ENCODE measurements at places on chromosomes 12 and 14. TPM values are rescaled to one million over a fixed set of nuclear protein-coding genes. Genes with fewer than 3 reads are reported as not detected.
A peak's percentile ranks its signal among the peaks of the same experiment; 100 is the strongest.

Gene MNAT1
- total RNA-seq, result 48.9 TPM

DNA sequence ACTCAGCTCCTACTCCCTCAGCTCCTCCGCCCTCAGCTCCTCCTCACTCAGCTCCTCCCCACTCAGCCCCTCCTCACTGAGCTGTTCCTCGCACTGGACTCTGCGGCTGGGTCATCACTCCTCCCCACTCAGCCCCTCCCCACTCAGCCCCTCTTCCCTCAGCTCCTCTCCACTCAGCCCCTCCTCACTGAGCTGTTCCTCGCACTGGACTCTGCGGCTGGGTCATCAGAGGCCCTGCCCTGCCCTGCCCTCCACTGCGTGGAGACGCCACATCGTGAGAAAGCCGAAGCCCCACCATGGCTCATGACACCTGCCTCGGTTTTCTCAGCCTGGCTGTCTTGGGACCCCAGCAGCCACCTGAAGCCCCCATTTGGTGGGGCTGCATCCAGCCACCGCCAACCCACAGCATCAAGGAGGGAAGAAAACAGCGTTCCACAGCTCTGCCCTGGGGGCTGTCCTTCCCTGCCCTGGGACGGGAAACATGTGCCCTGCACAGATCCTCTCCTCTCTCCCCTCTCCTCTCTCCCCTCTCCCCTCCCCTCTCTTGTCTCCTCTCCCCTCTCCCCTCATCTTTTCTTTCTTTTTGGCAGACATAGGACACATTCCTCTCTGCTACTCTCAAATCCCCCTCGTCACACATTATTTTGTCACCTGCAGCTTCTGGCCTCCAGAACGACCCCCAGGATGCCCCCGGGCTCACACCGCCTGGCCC is 17.7 kb downstream of the NOC4L start:
- H3K27me3 ChIP-seq, result no peaks in the 10 kb centered on the region
- no peaks in the 10 kb centered on the region for H3K4me1 ChIP-seq
- no peak overlapping the region for H3K4me3 ChIP-seq
- H3K36me3 ChIP-seq, result no peaks in the 10 kb centered on the region
- DNase-seq, result no peak
- peak overlapping the region; percentile 83 for H3K27ac ChIP-seq

Gene CACNB3
- 12.0 TPM for total RNA-seq

DNA sequence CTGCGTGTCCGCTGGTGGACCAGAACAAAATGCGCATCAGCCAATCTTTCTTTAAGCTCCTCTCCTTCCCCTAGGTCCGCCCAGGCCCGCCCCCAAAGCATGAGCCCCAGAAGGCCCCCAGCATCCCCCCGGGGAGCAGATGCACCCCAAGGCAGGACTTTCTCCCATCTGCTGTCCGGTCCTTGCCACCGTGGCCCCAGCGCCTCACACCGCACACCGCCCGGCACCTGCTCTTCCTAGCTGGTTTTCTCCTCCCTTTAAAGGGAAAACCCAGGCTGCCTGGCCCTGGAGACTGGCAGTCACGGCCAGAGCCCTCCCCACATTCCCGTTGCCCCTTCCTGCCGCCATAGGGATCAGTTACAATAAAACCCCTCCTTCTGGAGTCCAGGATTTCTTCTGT is 30.2 kb downstream of the RIMBP2 start:
- no peaks in the 10 kb centered on the region for H3K27me3 ChIP-seq
- DNase-seq, result no peak
- no peak overlapping the region for H3K27ac ChIP-seq
- H3K4me1 ChIP-seq, result no peaks in the 10 kb centered on the region

- no peak for DNase-seq
- peaks cover 6% of the 10 kb centered on the region for H3K4me1 ChIP-seq
- H3K4me3 ChIP-seq, result no peak overlapping the region
- H3K27me3 ChIP-seq, result peaks cover 11% of the 10 kb centered on the region
Measured at GRCh38 chr14:80959496-80959895, 4.1 kb downstream of the TSHR start.

Gene CFAP54
- total RNA-seq, result 1.2 TPM

- H3K36me3 ChIP-seq, result no peaks in the 10 kb centered on the region
- no peaks in the 10 kb centered on the region for H3K4me1 ChIP-seq
- no peak overlapping the region for H3K27ac ChIP-seq
- no peak for DNase-seq
- H3K27me3 ChIP-seq, result no peaks in the 10 kb centered on the region
Measured at GRCh38 chr12:27498761-27499160, 25.2 kb upstream of the PPFIBP1 start.

- peaks cover 7% of the 10 kb centered on the region for H3K4me1 ChIP-seq
- no peak overlapping the region for H3K27ac ChIP-seq
- H3K27me3 ChIP-seq, result peaks cover 72% of the 10 kb centered on the region
- H3K4me3 ChIP-seq, result no peak overlapping the region
- no peak for DNase-seq
Measured at GRCh38 chr12:48970702-48971334, 717 bp downstream of the WNT10B start.

- no peaks in the 10 kb centered on the region for H3K27me3 ChIP-seq
- no peaks in the 10 kb centered on the region for H3K36me3 ChIP-seq
- no peak overlapping the region for H3K4me3 ChIP-seq
- no peaks in the 10 kb centered on the region for H3K4me1 ChIP-seq
Measured at GRCh38 chr12:93115198-93115601, 186.1 kb upstream of the EEA1 start.

DNA sequence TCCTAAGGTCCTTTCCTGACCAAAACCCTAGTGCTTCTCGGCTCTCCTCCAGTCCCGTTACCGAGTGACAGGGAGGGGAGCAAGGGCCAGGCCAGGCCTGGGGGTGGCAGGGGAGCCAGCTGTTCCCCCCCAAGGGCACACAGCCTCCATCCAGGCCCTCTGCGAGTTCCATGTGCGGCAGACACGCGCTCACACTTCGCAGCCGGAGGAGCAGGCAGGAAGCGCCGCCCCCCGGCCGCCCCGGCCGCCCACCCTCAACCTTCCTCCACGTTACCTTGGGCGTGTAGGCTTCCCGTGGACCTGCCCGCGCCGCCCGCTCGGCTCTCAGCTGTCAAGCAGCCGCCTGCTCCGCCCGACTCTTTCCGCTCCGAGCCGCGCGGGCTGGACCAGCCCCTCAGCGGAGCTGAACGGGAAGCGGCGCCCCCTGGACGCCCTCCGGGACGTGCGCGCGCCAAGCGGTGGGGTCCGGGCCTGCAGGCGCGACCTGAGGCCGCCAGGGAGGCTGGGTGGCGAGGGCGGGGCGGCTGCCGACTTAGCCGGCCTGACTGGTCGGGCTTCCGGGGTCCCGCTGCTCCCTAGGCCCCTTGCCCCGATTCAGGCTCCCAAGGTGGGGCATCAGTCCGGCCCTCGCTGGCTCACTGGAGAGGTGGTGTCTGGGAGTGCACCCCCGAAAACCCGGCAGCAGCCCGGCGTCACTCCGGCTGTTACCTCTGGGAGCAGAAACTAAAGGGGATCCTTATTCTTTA is at the start of gene CRACR2A:
TSS of gene CRACR2A (minus strand) at position 369 of the 746 bp plus-strand sequence. CDS start 56,110 bp downstream, outside the sequence.
- H3K4me1 ChIP-seq, result no peaks in the 10 kb centered on the region
- no peaks in the 10 kb centered on the region for H3K36me3 ChIP-seq
- no peaks in the 10 kb centered on the region for H3K27me3 ChIP-seq
- DNase-seq, result peak; percentile 18
- peak within 1 kb of the TSS; percentile 68 for H3K4me3 ChIP-seq

DNA sequence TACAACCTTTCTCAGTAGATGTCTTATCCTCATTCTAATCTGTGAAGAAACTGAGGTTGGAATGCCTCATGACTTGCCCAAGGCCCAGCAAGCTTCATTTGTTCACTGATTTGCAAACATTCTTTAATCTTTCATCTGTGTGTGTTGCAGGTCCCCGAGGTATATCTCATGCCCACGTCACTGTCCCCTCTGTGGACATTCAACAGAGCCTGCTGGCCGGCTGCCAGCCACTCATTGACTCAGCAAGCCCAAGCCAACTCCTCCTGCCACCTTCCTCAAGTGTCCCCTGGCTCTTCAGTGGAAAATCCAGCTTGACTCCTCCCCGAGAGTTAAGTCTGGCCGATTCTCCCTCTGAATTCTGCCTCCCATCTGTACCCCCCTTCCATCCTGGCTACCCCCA is 1.9 kb upstream of the DCAF4 start:
- H3K27me3 ChIP-seq, result no peaks in the 10 kb centered on the region
- no peak overlapping the region for H3K4me3 ChIP-seq
- no peak overlapping the region for H3K27ac ChIP-seq
- H3K36me3 ChIP-seq, result no peaks in the 10 kb centered on the region
- H3K4me1 ChIP-seq, result no peaks in the 10 kb centered on the region

- no peaks in the 10 kb centered on the region for H3K36me3 ChIP-seq
- no peaks in the 10 kb centered on the region for H3K4me1 ChIP-seq
- DNase-seq, result no peak
Measured at GRCh38 chr14:92789457-92790089, 4.5 kb upstream of the GOLGA5 start.

DNA sequence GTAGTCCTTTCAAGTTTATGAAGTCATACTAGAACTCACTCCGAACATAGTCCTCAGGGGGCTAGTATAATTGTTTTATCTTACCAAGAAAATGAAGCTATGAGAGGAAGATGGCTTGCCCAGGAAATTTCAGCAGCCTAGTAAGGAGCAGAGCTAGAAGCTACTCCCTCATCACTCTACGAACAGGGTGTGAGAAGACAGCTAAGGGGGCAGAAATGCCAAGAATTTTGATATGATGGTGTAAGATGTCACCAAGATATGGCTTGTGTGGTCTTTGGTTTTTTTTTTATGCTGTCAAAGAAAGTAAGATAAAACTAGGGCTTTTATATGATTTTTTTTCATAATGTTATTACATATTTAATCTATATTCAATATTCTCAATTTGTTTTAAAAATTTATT is 47.6 kb downstream of the PRICKLE1 start:
- H3K4me3 ChIP-seq, result no peak overlapping the region
- H3K36me3 ChIP-seq, result no peaks in the 10 kb centered on the region
- H3K27ac ChIP-seq, result no peak overlapping the region
- DNase-seq, result no peak
- no peaks in the 10 kb centered on the region for H3K4me1 ChIP-seq

Gene ANKRD33
- 0.66 TPM for total RNA-seq

DNA sequence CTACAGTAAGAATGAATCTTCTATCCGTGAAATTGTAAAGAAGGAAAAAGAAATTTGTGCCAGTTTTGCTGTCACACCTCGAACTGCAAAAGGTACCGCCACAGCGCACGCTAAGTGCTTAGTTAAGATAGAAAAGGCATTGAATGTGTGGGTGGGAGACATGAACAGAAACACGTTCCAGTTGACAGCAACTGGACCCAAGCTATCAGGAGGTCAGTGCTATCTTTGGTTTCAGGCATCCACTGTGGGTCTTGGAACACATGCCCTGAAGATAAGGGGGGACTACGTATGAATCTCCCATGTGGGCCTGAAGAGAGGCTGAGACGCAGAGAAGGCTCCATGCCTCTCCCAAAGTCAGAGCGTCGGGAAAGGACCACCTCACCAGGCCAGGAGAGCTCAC is 9.8 kb downstream of the IFFO1 start:
- no peak overlapping the region for H3K27ac ChIP-seq
- H3K27me3 ChIP-seq, result no peaks in the 10 kb centered on the region
- peaks cover 96% of the 10 kb centered on the region for H3K36me3 ChIP-seq
- H3K4me3 ChIP-seq, result no peak overlapping the region
- H3K4me1 ChIP-seq, result peaks cover 60% of the 10 kb centered on the region

DNA sequence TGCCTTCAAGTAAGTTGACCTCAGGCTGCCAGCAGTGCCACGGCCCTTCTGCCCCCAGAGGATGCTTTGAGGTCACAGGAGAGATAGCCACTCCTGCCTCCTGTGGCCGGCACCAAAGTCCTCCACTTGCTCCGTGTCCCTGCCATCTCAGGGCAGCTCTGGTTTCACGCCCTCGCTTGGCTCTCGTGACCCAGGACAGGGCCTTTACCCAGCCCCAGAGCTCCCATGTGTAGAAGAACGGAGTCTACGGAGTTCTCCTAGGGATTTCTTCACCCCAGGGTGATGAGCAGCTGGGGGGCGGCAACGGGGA is 178.1 kb downstream of the ADGRD1 start:
- no peaks in the 10 kb centered on the region for H3K36me3 ChIP-seq

Gene ABHD12B
- total RNA-seq, result not detected

Gene FGF6
- not detected for total RNA-seq

- H3K27me3 ChIP-seq, result no peaks in the 10 kb centered on the region
- H3K4me1 ChIP-seq, result peaks cover 74% of the 10 kb centered on the region
- peak; percentile 63 for DNase-seq
- H3K36me3 ChIP-seq, result no peaks in the 10 kb centered on the region
Measured at GRCh38 chr14:55102141-55102621, 26.9 kb upstream of the LGALS3 start.

Gene LMO3
- 23.2 TPM for total RNA-seq

Gene LGR5
- 10.9 TPM for total RNA-seq

Gene HOXC12
- total RNA-seq, result not detected

DNA sequence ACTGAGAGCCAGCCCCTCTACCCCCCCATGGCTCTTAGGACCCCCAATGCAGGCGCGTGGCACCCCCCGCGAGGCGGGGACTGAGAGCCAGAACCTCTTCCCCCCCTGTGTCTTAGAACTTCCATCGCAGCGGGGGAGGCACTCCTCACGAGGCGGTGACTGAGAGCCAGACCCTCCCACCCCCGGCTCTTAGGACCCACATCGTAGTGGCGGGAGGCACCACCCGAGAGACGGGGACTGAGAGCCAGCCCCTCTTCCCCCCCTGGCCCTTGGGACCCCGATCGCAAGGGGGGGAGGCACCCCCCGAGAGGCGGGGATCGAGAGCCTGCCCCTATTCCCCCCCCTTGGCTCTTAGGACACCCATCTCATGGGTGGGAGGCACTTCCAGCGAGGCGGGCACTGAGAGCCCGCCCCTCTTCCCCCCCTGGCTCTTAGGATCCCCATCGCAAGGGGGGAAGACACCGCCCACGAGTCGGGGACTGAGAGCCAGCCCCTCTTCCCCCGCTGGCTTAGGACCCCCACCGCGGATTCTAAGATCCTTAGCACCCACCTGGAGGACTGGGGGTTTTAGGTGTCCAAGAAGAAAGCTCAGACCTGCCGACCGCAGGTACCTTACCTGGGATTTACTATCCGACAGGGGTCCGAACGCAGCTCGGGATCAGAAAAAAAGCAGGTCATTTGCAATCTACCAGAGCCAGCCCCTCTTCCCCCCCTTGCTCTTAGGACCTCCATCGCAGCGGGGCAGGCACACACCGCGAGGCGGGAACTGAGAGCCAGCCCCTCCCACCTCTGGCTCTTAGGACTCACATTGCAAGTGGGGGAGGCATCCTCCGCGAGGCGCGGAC is 44.9 kb downstream of the DDX11 start:
- H3K27ac ChIP-seq, result no peak overlapping the region
- peaks cover 26% of the 10 kb centered on the region for H3K27me3 ChIP-seq
- no peaks in the 10 kb centered on the region for H3K36me3 ChIP-seq
- H3K4me3 ChIP-seq, result peak overlapping the region; percentile 47

Gene KCNK10
- total RNA-seq, result not detected
